ENCODE measurements at places on chromosomes 4 and X.
A peak's percentile ranks its signal among the peaks of the same experiment; 100 is the strongest.

- DNase-seq: no peak
Observed at GRCh38 chrX:106939566-106939965, 19.4 kb downstream of the CLDN2 start.

DNA sequence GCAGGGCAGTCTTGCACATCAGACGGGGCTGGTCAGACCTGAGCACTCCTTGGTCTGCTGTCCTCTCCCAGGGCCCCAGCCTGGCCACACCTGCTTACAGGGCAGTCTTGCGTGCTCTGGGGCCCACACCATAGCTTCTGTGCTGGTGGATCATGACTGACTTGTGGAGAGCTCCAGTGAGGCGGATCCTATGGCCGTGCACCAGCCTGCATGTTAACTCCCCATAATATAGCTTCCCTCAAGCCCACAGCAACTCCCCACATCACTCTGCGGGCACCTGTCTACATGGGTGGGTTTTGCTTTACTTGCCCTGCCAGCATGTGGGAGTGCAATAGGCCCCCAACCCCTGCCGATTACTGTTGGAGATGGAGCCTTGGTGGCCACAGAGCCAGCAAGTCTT lies 8.2 kb upstream of the TMSB15B start:
- no peak for DNase-seq

- no peak for DNase-seq
Observed at GRCh38 chr4:92812652-92813051, 508.9 kb downstream of the GRID2 start.

DNA sequence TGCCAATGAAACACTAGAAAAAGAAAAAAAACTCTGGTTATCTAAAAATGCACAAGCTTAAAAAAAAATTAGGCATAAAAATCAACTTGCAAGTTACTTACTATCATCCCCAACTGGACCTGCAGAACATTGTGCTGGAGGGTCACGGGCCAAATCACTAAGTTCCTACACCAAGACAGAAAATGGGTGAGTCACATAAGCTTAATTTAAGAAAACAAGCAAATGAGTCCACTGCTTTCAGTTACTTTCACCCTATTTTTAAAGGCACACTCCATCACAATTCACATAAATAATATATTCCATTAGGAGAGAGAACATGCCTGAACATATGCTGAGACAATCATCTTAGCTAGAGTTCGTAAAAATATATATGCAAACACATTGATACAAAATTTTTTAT lies 17.7 kb downstream of the UBE2D3 start:
- no peak for DNase-seq

DNA sequence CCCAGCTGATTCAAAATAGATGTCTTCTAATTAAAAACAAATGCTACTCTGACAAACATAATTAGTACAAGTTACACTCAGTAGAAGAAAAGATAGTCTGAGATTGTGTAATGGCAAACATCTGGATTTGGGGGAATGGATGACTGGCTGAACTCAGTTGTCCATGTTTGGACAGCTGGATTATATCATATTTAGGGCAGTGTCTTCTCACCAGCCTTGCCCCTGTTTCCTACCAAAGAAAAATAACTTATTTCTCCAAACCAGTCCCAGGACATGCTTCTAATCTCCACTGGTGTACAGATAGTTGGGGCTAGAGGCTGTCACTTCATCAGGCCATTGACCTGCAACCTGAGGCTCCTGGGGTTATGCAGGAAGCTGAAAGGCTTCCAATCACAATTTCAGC lies 237.3 kb downstream of the USP46 start:
- DNase-seq: no peak

- peak; percentile 1 for DNase-seq
Observed at GRCh38 chrX:3295731-3296130, 50.7 kb downstream of the MXRA5 start.

GRCh38 chr4:137312257-137312656 lies 220.0 kb downstream of the PCDH18 start:
- no peak for DNase-seq

GRCh38 chr4:146191766-146192458 lies 16.4 kb downstream of the LSM6 start:
- no peak for DNase-seq

DNA sequence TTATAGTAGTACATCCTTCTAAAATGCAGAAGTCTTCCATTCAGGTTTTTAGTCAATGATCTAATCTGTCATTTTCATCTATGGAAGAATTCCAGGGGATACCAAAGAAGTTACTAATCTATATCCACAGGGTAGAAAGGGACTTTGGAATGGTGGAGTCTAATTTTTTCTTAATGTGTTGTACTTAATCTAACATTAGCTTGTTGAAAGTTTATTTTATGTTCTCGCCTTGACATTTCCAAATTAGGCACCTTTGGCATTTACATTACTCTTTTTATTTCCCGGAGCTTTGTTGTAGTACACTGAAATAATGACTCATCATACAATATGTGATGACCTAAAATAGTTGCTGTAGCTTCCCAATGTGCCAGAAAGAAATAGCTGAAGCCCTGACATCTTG lies 91.5 kb downstream of the HTR2C start:
- DNase-seq: no peak

- DNase-seq: no peak
Observed at GRCh38 chr4:153418558-153418957, 47.6 kb upstream of the TMEM131L start.

- DNase-seq: no peak
Observed at GRCh38 chr4:4560642-4561041, 18.8 kb upstream of the STX18 start.

DNA sequence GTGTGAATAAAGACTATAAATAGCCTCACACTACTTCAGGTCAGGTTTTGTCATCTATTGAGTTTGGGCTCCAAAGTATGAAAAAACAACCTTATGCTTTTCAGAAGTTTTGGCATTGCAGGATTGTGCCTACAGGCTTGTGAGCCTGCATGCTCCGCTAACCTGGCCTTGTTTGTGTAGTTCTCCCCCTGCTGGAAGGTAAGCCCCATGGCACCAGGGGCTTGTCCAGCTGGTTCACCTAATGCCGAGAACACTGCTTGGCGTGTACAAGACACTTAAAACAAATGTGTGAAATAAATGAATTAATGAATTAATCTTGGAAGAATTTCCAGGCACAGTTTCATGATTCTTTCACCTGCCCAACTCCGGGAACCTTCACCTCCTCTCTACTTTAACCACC lies 1.8 kb upstream of the HSD17B10 start:
- peak; percentile 52 for DNase-seq

GRCh38 chrX:65772842-65773241 lies 105.4 kb downstream of the MSN start:
- DNase-seq: no peak

DNA sequence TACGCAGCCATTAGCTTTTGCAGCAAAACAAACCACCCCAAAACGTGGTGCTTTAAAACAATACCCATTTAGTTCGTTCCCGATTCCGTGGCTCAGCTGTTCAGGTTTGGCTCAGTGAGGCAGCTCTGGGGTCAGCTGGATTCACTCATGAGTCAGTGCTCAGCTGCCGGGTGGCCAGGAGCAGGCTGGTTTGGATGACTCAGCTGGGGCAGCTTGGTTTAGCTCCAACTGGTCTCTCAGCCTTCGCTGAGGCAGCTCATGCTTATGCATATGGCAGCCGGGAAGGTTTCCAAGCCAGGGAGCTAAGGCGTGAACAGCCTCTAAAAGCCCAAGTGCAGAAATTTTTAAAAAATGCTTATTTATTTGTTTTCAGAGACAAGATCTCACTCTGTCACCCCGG lies 13.3 kb upstream of the CD99 start:
- DNase-seq: no peak

GRCh38 chrX:71927040-71927439 lies 16.4 kb downstream of the NHSL2 start:
- no peak for DNase-seq

DNA sequence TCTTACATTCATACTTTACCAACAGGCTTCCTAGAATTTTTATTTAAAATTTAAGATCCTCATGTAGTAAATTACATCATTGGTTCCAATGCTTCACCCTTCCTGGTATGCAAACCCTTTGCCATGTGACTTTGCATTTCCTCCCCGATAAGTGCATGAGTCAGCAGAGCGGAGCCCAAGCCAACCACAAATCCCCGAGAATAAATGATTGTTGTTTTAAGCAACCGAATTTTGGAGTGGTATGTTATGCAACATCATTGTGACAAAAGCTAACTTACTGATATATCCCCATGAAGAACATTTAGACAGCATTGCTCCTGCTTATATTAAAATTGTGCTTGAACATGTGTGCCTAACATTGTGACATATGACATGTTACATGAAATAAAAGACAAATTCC lies 199.4 kb upstream of the DDX53 start:
- no peak for DNase-seq

- DNase-seq: no peak
Observed at GRCh38 chr4:153383131-153383530, 38.6 kb downstream of the MND1 start.

GRCh38 chr4:89358935-89359638 lies 51.5 kb upstream of the GPRIN3 start:
- DNase-seq: no peak

GRCh38 chrX:154368630-154369448 lies 5.6 kb downstream of the FLNA start:
- peak; percentile 76 for DNase-seq

GRCh38 chrX:19646282-19646681 lies 131.0 kb upstream of the MAP3K15 start:
- DNase-seq: no peak

DNA sequence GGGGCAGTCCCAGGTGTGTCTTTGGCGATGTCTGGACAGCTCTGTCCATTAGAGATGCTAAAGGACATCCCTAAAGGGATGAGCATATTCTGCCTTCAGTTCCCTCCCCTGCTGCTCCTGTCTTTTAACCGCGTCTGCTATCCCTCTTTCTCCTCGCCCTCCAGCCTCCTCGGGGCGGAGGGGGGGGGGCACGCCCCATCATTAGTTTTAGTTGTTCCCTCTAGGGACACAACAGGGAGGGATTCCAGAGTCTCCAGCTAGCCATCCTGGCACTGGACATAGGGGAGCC lies 1.1 kb downstream of the MSL3 start:
- DNase-seq: no peak

GRCh38 chrX:118824173-118824730 lies 628 bp downstream of the ZCCHC12 start:
- DNase-seq: no peak

DNA sequence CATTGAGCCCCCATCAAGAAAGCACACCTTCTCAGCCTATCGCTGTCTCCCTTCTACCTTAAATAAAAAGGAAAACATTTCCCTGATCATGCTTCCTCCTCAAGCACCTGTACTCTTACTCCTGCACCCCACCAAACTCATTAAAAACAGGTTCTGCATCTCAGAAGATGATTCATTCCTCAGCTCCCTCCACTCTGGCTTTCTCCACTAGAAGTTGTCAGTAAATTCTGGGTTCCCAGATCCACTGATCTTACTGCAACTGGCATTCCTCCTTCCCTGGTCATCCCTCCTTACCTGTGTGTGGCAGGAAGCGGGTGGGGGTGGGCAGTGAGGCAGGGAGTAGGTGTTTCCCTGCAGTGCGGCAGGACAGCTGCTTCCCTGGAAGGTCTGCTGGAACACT lies 108.8 kb downstream of the GPR143 start:
- no peak for DNase-seq

DNA sequence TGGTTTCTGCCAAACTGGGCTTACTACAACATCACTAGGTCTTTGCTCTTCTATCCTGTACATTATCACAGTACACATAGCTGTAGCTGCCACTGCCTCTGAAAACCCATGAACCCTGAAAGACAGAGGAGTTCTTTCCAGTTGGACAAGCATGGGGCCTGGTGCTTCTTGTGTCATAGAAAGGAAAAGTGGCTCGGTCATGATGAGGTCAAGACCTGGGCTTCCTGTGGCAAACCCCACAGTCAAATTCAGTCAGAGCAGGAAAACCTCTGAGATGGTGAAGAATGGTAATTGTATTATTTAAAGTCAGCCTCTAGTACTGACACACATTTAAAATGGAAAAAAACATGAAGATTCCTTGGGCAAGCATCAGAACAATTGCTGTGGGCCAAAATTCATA lies 133.3 kb upstream of the PRPS2 start:
- DNase-seq: no peak

GRCh38 chr4:27985522-27985921 lies 1124.9 kb downstream of the STIM2 start:
- no peak for DNase-seq

GRCh38 chrX:6053141-6053540 lies 175.5 kb downstream of the NLGN4X start:
- DNase-seq: no peak

GRCh38 chr4:28799696-28800095 lies 1920.5 kb upstream of the PCDH7 start:
- DNase-seq: no peak

- no peak for DNase-seq
Observed at GRCh38 chr4:17633600-17633999, 19.2 kb downstream of the MED28 start.

DNA sequence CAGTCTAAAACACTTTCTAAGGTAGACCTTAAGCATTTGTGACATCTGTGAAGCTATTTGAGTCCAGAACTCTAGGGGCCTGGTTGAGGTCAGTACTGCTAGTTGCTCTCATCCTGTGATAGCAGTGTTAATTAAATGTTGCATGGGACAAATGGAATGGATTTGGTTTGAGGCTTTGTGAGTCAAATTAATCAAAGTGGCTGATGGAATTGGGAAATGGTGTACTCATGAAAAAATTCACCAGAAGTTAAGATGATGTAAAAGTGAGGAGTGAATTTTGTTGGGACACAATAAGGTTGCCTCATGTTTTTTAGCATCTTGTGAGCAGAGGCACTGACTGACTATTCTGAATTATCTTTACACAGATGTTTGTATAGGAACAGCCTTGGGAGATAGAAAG lies 99.2 kb upstream of the ARSJ start:
- no peak for DNase-seq

DNA sequence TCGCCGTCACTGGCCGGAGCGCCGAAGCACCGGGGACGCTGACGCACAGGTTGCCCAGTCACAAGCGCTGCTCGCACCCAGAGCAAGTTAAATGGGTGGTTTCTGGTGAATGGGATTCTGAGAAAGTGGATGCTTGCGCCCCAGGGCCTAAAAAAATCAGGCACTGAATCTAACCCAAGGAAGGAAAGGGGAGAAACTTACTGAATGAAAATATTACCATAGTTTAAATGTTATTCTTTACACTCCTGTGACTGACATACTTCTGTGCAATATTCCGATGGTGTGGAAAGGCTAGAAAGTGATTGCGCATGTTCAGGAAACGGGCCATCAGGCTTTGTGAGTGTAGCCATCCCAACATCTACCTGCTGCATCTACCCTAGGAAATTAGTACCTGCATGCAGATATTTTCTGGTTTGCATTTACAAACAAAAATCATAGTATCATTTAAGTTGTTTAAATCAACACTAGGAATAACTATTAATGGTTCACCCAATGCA lies 838 bp upstream of the ABCG2 start:
- DNase-seq: no peak

GRCh38 chr4:12379191-12379590 lies 950.5 kb upstream of the HS3ST1 start:
- DNase-seq: no peak

DNA sequence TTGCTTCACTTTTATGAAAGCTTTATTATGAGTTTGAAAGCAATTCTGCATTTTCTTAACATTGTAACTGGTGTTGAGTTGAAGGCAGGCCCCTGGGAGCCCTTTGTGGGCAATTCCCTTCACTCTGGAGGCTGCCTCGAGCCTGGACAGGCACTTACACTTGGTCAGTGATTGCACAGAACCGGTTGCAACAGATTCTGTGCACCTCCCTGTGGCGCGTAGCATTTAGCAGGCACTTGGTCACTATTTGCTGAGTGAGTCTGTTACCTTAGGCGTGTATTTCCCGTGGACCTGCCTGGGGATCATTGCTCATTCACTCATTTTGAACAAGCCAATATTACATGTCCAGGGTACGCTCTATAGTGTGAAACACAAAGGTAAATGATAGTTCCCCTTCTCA lies 80.4 kb downstream of the PTTG2 start:
- no peak for DNase-seq

All from CMK (cell line).